Foreskin fibroblast (primary cell): ENCODE measurements at places on chromosomes 16 and 17.

DNA sequence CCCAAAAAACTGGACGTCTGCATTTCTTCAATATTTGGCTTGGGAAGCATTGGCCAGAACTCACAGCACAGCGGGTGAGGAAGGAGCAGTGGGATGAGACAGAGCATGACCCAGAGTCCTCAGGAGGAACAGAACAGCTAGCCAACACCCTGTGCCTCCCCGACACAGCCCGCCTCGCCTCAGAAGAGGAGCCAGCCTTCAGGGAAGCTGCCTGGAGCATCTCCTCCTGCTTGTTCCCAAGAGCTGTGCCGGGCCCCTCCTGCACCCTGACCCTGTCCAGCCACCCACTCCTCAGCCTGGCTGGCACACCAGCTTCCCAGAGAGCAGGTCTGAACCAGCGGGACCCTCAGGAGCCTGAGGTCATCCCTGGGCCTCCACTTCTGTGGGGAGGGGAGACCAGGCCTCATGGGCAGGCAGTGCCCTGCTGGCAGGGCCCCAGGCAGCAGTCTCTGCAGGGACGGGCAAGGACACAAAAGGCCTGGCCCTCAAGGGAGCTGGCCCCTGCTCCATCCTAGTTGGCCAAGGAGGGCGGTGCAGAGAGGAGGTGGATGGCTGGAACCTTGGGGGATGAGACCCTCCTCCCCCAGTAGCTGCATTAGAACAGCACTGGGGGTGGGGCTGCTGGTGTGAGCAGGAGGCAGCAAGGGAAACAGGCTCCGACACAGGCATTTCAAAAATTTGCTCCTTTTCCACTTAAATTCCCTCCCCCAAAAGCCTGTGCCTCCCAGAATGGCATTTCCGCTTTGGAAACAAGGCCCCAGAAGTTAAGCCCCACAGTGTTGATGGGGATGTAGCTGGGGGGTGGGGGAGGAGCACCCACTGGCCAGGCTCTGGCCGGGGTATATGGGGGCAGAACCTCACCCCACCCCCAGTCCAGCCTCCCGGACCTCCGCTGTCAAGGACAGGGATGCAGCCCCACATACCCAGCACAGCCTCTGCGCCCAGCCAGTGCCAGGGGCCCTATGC, 1.8 kb upstream of the BCAR1 start:
- peak; percentile 72 for DNase-seq

DNA sequence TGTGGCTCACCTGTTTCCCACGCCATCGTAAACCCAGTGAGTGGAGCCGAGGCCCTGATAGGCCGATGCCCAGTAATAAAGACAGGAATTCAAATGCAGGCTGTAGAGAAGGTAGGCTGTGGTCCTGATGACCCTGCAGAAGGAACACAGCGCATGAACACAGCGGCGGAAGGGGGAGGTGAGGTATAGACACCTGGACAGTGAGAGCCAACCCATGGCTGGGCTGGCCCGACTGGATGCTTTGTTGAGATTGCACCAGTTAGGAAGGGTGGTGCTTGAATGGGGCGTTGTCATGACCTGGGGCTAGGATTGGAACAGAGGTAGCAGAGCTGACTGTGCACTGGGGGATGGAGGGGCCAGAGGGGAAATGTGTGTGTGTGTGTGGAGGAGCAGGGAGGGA, 59.2 kb downstream of the CNGB1 start:
- DNase-seq: no peak

- DNase-seq: no peak
These were observed 8.8 kb downstream of the CENPX start for GRCh38 chr17:82013772-82014321.

DNA sequence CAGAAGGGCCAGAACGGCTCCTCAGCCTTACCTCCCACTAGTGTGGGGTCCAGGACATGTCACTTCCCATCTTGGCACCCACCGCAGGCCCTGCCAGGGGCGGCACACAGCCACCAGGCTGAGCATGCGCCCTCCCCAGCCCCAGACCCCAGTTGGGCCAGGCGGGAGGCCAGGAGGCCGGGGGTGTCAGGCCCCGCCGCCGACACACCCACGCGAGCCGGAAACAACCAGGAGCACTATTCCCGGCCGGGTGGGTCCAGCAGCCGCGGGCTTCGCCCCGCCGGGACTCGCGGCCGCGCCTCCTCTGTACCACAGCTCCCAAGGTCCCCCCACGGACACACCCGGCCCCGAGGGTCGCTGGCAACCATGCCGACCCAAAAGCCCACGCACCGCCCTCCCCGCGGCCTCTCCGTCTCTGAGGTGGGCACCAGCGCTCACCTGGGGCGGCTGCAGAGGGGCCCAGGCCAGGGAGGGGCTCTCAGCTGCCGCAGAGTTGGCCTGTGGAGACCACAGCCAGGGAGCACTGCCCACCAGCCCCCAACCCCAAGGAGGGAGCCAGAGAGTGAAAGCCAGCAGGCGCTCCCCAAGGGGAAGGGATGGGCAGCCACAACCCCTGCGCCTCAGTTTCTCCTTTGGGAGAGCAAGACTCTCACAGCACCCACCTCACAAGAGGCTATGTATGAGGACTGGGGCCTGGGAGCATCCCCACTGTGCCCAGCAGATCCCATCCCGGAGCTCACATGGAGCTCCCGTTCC, 18.0 kb downstream of the B9D1 start:
- no peak for DNase-seq

GRCh38 chr16:88844419-88845036, 12.2 kb downstream of the GALNS start:
- DNase-seq: peak; percentile 14

DNA sequence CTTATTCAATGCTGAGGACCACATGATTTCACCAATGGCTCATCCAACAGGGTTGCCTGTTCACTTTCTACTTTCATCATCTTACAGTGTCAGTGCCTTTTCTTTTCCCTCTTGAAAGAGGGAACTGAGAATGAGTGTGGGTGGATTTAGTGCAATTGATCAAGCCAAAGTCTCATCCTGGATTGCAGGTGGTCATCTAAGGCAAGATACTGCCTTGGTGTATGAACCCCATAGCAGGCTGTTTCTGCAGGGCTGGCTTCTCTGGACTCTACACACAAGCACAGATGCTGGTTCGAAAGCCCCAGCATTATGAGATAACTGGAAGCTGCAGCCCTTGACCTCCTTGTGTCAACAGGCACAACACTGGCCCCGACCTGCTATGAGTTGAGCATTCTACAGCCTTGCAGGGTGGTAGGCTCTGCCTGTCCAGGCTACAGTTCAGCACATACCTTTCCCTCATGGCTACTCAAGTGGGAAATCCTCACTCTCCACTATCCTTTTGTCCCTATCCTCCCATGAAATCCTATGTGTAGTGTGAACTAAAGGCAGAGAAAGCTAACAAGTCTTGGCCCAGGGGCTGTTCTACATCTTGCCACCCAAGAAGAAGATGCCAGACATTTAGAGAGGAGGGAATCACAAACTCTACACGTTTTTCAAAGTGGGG, 358.7 kb downstream of the SLC39A11 start:
- no peak for DNase-seq

DNA sequence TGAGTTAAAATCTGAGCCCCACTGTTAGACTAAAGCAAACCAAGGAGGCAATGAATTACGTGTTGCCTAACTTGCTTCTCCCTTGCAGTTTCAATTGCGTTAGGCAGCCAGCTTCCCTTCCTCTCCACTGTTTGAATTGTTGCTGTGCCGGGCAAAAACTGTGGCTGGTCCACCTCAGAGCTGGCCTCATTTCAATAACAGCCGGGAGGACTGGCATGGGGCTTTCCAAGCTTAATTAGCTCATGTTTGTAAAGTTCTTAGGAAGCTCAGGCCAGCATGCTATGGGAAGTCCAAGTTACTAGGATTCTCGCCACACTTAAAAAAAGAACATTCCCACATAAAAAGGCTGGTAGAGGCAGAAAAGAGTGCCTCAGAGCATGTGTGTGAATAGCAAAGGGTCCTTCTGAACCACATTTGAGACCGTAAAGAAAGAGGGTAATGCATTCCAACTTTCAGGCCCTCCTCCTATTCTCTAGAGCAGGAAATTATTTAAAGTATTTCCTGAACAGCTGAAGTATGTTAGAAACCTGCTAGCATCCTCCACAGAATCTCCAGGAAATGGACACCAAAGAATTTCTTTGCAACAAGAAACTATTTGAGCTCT, 79.0 kb upstream of the SMURF2 start:
- peak; percentile 47 for DNase-seq

DNA sequence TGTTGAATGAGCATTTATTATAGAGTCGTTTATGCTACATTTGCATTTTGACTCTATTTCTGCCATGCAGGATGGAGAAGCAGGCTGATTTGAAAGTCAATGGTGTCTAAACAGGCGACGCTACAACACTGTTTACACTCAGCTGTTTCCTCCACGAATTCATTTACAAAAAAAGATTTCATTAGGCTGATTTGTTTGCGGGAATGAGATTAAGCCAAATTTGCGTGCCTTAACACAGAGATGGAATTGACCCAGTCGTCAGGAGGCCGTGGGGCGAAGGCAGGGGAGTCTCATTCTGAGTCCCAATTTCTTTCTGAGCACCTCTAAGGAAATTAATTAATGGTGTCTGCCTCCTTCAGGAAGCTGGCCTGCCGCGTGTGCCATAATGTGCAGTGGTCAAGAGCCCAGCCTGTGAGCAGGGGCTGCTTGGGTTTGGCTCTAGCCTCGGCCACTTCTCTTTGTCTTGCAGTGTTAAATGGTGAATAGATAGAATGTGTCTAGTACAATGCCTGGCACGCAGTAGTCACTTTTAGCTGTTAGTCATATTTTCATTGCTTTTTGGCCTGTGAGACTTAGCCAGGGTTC, 88.6 kb upstream of the NKD1 start:
- no peak for DNase-seq

DNA sequence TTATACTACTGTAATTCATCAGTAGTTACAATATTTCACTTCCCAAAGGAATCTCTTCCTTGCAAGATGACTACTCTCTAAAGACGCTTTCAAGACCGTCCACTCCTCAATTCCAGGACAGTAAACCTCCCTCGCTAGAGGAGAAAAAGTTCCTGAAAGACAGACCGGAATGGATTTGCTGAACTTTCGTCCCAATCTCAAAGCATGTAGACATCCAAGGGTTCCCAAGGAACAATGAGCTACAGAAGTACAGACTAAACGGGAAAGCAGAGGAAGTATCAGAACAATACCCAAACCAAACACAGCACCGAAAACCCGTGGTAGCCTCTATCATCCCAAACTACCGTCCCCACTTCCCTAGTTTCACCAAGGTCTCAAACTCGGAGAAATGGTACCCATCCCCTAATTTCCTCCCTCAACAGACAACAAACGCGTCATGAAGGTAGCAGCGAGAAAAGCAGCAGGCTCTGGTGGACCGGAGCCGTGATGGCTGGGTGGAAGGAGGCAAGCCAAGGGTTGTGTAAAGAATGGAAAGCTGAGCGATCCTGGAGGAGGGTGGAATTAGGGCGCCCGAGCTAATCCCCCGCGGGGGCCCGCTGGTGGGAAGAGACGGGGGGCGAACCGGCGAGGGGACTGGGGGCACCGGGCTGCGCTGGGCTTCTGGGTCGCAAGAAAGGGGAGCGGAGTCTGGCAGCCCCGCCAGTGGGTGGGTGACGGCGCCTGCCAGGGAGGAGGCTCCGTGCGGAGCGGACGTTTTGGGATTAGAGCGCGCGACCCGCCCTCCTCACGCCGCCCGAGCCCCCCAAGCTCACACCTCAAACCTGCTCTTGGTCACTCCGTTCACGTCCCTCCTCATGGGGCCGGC, 647 bp downstream of the FBXL20 start:
- peak; percentile 36 for DNase-seq

- DNase-seq: no peak
These were observed 3.1 kb downstream of the PLCG2 start for GRCh38 chr16:81782236-81782635.

DNA sequence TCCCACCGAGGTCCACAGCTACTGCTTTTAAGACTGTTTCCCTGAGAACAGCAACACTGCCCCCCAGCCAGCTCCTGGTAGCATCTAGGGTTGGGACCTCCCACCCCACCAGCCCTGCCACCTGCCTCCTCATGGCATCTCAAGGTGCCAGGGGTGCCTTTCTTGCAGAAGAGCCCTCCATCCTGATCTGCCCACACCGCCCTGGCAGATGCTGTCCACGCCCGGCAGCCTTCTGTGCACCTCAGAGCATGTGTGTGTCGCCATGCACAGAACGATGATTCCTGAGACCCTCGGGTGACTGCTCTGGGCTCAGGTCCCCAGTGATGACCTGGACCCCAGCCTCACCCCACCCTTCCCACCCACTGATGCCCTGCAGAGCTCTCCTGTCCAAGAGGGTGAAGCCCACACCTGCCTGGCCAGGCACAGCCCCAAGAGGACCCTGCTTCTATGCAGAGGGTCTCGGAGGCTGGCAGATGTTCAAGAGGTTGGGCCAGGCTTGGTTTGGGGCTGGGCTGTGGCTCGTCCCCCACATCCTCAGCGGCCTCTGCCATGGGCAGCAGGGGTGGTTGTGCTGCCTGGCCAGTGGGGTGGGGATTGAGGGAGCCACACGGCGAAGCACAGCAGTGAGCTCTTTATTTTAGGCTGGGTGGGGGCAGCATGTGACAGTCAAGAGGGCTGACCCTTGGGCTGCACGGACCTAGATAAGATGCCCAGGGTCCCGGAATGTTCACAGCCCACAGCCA, 5.2 kb upstream of the SPATA2L start:
- DNase-seq: no peak

- no peak for DNase-seq
These were observed 30.8 kb upstream of the METTL16 start for GRCh38 chr17:2542456-2542855.

- peak; percentile 21 for DNase-seq
These were observed 20.1 kb downstream of the UNC119 start for GRCh38 chr17:28532050-28532960.

DNA sequence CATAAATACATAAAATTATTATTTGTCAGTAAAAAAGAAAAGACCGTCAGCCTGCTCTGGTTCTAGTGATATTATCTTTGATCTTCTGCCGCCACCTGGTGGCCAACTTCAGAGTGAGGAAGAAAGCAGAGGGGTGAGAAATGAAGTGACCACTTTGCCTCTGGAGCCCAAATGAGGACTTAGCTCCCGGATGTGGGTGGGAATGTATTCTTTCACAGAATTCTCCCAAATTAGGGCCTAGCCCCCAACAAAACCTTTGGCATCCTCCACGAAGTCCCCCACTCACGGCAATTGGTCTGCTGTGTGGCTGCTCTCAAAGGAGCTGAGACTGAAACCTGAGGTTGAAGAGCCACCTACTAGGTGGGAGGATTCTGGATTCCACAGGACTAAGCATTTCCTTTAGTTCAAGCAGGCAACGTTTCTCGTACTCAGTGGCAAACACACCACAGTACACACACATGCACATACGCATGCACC, 4.9 kb upstream of the ZNF267 start:
- DNase-seq: peak; percentile 88

DNA sequence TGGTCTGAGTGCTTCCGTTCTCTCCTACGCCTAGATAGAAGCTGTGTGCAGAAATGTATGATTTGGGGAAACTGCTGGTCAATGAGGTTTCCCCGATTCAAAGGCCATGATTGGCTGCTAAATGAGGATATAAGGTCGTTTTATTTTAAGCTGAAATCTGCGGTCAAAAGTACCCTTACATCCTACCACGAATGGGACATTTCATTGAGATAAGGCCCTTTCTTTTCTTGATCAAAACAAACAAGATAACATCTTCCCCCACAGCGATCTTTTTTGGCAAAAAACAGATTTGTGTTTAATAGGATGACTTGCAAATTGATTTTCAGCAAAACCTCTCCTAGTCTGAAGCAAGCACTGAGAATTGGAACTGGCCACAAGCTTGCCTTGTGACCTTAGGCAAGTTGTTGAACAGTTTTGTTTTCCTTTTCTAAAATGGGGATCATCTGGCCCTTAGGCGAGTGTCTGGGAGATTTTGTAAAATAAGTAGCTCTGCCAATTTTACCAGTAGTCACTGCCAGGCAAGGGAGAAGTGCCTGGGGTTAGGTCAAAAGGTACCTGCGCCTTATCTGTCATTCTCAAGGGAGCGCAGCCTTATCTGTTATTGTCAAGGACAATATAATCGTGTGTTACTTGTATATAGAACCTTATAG, 635 bp downstream of the SCPEP1 start:
- peak; percentile 19 for DNase-seq

GRCh38 chr17:55758171-55758570, 7.3 kb downstream of the PCTP start:
- no peak for DNase-seq
